ENCODE measurements at places on chromosomes 13 and 19. TPM values are rescaled to one million over a fixed set of nuclear protein-coding genes. Genes with fewer than 3 reads are reported as not detected.

The GAPDHS gene
- not detected for total RNA-seq

The ZNF491 gene
- 3.9 TPM for total RNA-seq

The ZNF320 gene
- total RNA-seq = 11.7 TPM

The PNMA8C gene
- 0.19 TPM for total RNA-seq

All from regular cardiac myocyte (primary cell).